Chondrocyte (in vitro differentiated cells): ENCODE measurements at places on chromosomes 5 and 9.

DNA sequence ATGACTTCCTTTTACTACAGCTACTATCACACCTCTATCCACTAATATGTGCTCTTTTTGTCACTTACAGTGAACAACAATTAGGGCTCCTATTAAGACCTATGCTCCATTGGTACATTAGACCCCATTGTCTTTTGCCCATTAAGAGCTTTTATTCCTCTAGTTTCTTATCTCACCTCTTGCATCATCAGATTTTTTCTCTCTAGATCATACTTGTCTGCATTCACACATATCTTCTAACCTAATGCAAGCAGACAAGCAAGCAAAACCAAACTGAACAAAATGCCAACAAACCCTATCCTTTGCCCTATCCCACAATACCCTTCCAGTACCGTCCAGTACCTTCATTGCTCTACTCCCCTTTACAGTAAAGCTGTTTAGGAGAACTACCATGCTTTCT lies 10.1 kb upstream of the RBM27 start:
- no peaks in the 10 kb centered on the region for H3K4me1 ChIP-seq
- no peak overlapping the region for H3K4me3 ChIP-seq
- no peaks in the 10 kb centered on the region for H3K36me3 ChIP-seq
- no peak overlapping the region for H3K27ac ChIP-seq
- DNase-seq: no peak

DNA sequence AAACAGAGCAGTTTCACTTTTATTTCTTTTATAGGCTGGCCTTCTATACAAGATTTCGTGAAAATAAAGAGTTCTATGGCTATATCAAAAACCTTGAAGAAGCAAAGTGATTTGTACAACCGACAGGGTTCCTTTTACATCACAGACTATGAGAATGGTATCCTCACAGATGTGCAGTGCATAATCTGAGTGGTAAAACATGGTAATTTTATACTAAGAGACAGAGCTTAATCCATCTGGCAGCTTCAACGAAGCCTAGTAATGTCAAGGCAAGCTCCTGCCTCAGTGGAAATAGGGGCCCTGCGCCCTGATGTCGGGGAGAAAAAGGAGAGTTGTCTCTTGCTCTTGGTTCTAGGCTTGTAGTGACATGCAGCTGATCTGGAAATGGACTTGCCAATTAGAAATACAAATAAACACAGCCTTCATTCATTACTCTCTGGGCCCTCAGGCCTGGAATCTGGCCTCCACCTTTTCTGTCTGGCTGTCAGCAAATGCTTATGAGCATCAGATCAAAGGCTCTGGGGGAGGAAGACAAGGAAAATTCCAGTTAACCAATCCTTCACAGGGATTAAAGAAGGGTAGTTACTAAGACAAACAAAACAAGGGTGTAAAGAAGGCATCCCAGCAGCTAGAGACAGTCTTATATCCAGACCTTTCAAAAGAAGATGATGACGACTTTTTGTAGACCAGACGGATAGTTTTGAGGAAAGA lies 33.6 kb upstream of the TRIM32 start:
- no peak overlapping the region for H3K4me3 ChIP-seq
- no peak overlapping the region for H3K27ac ChIP-seq
- H3K4me1 ChIP-seq: peaks cover 3% of the 10 kb centered on the region

- no peak overlapping the region for H3K4me3 ChIP-seq
- H3K27me3 ChIP-seq: no peaks in the 10 kb centered on the region
- H3K36me3 ChIP-seq: peaks cover 3% of the 10 kb centered on the region
- no peak for DNase-seq
- H3K27ac ChIP-seq: peak overlapping the region; percentile 76
- H3K4me1 ChIP-seq: peaks cover 13% of the 10 kb centered on the region
Observed at GRCh38 chr5:109630093-109630492, 59.6 kb upstream of the MAN2A1 start.

DNA sequence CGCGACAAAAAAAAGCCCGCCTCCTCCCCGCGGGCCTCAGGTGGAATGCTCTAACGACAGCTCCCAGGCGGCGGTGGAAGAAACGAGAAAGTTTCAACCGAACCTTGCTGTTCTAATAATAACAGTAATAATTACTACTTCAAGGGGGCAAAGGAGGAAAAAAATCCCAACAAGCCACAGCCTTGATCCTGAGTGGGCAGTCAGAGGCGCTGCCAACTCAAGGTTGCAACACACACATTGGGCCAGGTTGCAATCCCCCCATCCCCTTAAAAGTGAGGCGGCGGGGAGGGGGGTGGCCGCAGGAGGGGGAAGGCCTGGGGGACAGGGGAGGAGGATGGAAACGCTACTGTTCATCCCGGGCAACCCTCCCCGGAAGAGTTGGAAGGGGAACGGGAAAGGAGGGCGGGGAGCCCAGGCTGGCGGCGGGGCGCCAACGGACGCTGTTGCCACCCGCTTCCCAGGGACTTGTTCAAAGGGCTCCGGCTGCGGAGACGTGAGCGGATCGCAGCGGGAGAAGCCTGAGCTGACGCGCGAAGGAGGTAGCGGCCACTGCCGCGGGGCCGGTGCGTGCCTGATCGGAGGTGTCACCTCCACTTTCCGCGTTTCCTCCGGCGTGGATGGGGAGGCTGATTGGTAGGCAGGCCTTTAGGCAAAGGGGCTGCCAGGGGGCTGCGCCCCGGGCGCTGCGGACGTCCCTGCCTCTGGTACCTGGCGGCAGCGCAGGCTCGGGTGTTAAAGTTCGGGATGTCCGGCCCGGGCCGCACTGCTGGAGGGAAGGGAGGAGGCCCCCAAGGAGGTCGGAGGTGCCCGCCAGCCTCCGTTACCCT lies 647 bp downstream of the SMARCA2 start:
- H3K27me3 ChIP-seq: peaks cover 7% of the 10 kb centered on the region
- peak; percentile 93 for DNase-seq
- H3K4me1 ChIP-seq: peaks cover 36% of the 10 kb centered on the region
- H3K27ac ChIP-seq: peak overlapping the region; percentile 96
- no peaks in the 10 kb centered on the region for H3K36me3 ChIP-seq
- H3K4me3 ChIP-seq: peak overlapping the region; percentile 98

GRCh38 chr5:111439473-111440075 lies 72.8 kb downstream of the STARD4 start:
- no peak for DNase-seq
- H3K36me3 ChIP-seq: no peaks in the 10 kb centered on the region

DNA sequence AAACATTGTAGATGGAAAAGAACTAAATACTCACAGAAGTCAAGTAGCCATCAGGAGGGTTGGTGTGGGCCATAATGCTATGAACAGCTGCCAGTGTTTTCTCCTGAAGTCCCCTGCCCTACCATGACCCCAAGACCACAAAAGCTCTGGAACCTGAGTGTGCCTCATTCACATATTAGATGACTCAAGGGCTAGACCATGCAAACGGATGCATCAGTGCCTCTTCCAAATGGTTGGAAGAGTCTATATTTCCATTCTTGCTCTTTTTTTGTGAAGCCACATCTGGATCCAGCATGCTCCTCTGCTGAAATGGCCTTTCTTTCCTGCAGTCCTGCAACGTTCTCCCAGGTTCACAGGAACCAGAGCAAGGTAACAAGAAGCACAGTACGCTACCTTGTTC lies 136.6 kb upstream of the EPB41L4A start:
- H3K4me1 ChIP-seq: no peaks in the 10 kb centered on the region
- H3K27me3 ChIP-seq: no peaks in the 10 kb centered on the region
- H3K4me3 ChIP-seq: no peak overlapping the region
- DNase-seq: no peak

DNA sequence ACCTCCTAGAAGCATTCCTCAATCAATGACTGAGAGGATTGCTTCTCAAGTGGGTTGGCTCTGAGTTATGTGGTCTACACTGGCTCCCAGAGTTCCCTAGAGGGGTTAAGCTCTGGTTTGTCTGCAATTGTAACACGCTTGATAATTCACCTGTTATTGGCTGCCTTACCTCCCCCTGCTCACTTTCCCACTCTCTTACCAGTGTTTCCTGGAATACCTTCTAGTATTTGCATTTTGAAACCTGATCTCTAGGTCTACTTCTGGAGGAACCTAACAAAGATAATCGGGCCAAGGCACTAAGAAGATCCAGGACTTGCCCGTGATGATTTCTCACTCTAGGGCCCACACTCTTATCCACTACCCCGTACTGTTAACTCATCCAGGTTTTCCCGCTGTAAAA lies 110.1 kb upstream of the MAP3K1 start:
- H3K4me1 ChIP-seq: no peaks in the 10 kb centered on the region
- no peak overlapping the region for H3K4me3 ChIP-seq
- H3K27me3 ChIP-seq: peaks cover 2% of the 10 kb centered on the region
- no peak for DNase-seq
- peaks cover 4% of the 10 kb centered on the region for H3K36me3 ChIP-seq

DNA sequence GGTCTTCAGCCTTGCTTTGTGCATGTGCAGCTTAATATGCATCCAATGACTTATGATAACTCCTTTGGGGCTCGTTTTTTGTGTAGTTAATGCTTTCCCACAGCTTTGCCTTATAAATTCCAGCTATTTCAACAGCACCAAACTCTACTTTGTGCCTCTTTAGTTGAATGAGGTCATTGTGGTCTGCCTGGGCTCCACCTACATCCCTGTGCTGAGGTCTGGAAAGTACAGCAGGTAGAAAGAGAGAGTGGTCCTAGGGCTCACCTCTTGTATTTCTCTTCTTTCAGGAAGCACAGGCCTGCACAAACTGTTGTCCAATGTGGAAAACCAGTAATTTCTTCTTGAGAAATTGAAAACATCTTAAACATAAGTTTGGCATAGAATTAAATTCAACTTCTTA lies 167.2 kb downstream of the XRCC4 start:
- H3K27ac ChIP-seq: no peak overlapping the region
- no peak for DNase-seq
- H3K36me3 ChIP-seq: no peaks in the 10 kb centered on the region
- H3K27me3 ChIP-seq: no peaks in the 10 kb centered on the region

- peaks cover 4% of the 10 kb centered on the region for H3K36me3 ChIP-seq
- peak overlapping the region; percentile 51 for H3K27ac ChIP-seq
- peaks cover 6% of the 10 kb centered on the region for H3K4me1 ChIP-seq
- H3K4me3 ChIP-seq: no peak overlapping the region
- H3K27me3 ChIP-seq: no peaks in the 10 kb centered on the region
- no peak for DNase-seq
Observed at GRCh38 chr9:109440797-109441287, 57.3 kb downstream of the PTPN3 start.

GRCh38 chr5:9838916-9839315 lies 208.8 kb upstream of the TAS2R1 start:
- DNase-seq: no peak
- H3K4me1 ChIP-seq: peaks cover 15% of the 10 kb centered on the region
- no peaks in the 10 kb centered on the region for H3K27me3 ChIP-seq
- H3K4me3 ChIP-seq: no peak overlapping the region
- no peak overlapping the region for H3K27ac ChIP-seq
- peaks cover 3% of the 10 kb centered on the region for H3K36me3 ChIP-seq

DNA sequence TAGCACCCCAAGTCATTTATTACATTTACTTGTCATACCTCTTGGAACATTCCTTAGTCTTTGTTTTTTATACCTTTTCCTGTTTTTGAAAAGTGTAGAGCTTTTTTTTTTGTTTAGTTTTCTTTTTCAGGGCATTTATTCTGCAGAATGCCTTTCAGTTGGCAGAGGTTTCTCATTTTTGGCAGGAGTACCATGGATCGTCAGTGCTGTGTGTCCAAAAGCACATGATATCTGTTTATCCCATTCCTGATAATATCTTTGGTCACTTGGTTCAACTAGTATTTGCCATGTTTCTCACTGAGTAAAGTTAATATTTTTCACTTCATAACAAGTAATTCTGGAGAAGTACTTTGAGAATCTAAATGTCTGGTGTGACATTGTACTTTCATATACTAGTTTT lies 10.7 kb downstream of the OGN start:
- H3K36me3 ChIP-seq: peaks cover 13% of the 10 kb centered on the region
- no peak for DNase-seq
- peaks cover 30% of the 10 kb centered on the region for H3K4me1 ChIP-seq
- H3K27ac ChIP-seq: peak overlapping the region; percentile 66
- no peak overlapping the region for H3K4me3 ChIP-seq
- H3K27me3 ChIP-seq: no peaks in the 10 kb centered on the region

GRCh38 chr5:82832445-82832844 lies 244.7 kb downstream of the TMEM167A start:
- no peaks in the 10 kb centered on the region for H3K27me3 ChIP-seq
- no peak overlapping the region for H3K27ac ChIP-seq
- no peak for DNase-seq
- no peak overlapping the region for H3K4me3 ChIP-seq

DNA sequence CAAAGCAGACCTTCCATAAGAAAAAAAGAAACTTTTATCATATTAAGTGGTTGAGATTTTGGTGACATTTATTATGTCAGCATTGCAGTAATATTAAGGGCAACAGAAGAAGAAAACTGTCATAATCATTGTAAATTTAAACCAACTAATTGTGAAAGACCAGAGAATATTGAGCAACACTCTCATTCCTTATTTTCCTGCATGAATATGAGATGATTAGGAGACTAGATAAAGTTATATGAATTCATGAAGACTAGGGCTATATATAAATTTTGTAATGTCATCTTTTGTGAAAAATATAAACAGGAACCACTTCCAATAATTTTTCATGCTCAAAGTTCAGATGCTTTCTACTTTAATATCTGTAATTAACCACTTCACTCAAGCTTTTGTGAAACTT lies 974.5 kb upstream of the CDH10 start:
- H3K36me3 ChIP-seq: no peaks in the 10 kb centered on the region
- no peak overlapping the region for H3K27ac ChIP-seq
- DNase-seq: no peak
- H3K4me3 ChIP-seq: no peak overlapping the region

GRCh38 chr5:146151970-146152369 lies 30.5 kb downstream of the LARS1 start:
- peaks cover 53% of the 10 kb centered on the region for H3K36me3 ChIP-seq
- no peak overlapping the region for H3K27ac ChIP-seq
- H3K27me3 ChIP-seq: no peaks in the 10 kb centered on the region
- DNase-seq: no peak
- no peaks in the 10 kb centered on the region for H3K4me1 ChIP-seq
- H3K4me3 ChIP-seq: no peak overlapping the region

DNA sequence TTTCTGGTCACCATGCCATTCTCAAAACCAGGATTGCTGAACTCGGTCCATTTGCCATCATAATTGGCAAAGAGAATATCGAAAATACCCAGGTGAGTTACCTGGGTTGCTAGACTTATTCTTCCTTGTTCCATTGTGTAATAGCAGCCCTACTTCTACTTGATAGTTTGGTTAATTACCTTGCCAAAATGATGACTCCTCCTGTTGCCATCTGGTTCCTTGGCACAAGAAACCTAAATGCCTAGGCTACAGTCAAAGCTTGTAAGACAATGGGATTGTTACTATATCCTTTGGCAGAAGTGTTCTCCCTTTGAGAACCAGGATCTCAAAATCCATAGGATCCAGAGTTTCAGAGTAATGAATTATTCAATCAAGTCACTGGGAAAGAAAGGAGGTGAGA lies 373.2 kb upstream of the ACTBL2 start:
- H3K4me3 ChIP-seq: no peak overlapping the region
- H3K36me3 ChIP-seq: no peaks in the 10 kb centered on the region
- no peak overlapping the region for H3K27ac ChIP-seq
- peaks cover 2% of the 10 kb centered on the region for H3K4me1 ChIP-seq
